Activated CD8-positive, alpha-beta memory T cell treated with anti-CD3 and anti-CD28 coated beads for 4 hours (primary cell): ENCODE measurements at places on chromosomes 5 and 9.

DNA sequence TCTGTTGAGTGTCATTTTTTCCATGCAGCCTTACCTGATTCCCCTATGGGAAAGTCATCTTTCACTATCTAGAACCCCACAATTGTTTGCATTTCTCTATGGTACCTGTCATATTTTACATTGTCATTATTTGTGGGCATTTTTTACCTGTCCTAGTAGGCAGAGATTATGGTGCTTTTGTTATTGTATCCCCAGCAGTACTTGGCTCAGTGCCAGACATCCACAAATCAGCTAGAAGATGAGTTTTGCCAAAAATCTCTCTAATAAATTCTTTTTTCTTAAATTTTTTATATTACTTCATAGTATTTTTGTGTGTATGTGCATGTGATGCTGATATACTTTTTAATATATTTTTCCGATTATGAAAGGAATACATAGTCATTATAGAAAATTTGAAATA is 13.2 kb downstream of the GARNL3 start:
- no peak for DNase-seq

DNA sequence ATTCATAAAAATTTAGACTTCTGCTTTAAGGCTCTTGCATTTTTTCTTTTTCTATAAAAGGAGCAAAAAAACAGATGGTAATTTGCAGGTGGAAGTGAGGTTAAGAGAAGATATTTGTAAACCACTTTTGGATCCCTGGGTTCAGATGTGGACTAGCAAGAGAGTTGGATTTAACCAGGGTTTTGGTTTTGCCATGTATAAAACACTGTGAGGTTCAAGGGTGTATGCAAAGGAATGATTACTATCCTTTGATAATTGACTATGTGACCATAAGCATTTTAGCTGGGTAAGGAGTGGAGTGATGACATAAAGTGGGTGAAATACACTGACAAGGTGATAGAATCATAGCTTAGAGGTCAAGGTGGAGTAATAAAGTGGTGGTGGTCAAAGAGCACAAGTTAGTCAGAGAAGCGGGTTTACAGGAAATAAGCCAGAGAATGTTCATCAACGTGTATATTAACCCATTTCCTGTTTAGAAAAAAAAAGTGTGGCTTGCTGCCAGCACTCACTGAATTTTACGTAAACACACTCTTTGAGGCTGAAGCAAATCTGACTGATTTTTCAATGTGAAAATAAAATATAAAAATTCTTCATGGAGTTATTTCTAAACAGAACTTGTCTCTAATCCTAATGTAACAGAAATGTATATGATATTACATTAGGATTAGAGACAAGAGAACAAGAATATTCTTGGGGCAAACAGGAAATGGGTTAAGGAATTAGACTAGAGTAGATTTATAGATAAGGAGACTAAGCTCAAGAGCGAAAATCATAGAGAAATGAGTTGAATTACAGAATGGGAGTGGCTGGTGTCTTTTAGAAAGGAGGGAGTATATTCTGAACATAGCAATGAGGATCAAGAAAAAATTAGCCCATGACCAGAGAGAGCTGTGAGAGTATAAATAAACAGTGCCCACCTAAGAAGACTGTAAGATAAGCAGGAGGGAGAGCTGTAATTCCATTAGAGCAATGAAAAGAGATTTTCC is 74.5 kb downstream of the CDKN2A start:
- DNase-seq, result no peak

DNA sequence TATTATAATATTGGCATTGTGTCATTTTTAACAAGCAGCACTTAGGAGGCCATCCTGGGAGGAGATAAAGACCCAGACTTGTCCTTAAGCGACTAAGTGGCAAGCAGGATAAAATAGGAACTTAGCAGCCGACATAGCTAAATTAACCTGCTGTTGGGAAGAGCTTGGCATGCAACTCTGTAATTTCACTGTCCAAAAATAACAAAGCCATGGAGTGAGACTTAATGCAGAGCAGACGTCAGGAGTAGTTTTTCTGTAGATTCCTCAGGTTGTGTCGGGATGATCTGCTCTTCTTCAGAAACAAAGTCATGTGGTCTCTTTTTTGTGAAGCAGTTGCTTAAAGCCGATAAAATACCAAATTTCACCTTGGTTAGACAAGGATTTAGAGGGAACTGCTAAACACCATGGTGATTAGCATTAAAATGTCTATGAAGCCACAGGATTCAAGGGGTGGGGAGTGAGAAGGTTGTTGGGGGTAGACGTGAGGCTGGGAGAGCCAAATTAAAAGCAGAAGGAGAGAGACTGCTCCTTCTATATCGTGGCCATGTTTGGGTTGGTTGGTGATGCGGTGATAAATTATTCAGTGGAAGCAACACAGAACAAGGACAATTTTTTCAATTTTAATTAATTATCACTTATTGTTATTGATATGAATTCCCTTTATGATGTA is 303.0 kb downstream of the CSNK1G3 start:
- DNase-seq, result no peak

GRCh38 chr5:39525271-39525670 is 100.5 kb upstream of the DAB2 start:
- no peak for DNase-seq

DNA sequence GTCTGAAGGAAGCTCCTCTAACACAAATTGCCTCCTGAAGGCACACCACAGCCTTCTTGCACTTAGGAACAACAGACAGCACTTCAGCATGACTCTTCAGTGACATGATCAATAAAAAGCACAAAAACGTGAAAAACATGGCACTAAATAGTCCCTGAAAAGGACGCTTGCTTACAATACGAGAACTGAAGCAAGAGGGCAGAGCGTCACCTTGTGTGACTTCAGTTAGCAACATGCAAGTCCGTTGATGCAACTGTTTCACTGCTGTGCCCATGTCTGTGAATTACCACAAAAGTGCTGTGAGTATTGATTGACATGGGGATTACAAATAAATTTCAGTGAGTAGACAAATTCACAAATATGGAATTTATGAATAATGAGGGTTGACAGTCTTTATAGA is 219.9 kb upstream of the GAS1 start:
- no peak for DNase-seq
